Effector memory CD4-positive, alpha-beta T cell (primary cell): ENCODE measurements at places on chromosomes 2 and 18.

- DNase-seq: no peak
These were observed 5.7 kb downstream of the EHD3 start for GRCh38 chr2:31239593-31240177.

DNA sequence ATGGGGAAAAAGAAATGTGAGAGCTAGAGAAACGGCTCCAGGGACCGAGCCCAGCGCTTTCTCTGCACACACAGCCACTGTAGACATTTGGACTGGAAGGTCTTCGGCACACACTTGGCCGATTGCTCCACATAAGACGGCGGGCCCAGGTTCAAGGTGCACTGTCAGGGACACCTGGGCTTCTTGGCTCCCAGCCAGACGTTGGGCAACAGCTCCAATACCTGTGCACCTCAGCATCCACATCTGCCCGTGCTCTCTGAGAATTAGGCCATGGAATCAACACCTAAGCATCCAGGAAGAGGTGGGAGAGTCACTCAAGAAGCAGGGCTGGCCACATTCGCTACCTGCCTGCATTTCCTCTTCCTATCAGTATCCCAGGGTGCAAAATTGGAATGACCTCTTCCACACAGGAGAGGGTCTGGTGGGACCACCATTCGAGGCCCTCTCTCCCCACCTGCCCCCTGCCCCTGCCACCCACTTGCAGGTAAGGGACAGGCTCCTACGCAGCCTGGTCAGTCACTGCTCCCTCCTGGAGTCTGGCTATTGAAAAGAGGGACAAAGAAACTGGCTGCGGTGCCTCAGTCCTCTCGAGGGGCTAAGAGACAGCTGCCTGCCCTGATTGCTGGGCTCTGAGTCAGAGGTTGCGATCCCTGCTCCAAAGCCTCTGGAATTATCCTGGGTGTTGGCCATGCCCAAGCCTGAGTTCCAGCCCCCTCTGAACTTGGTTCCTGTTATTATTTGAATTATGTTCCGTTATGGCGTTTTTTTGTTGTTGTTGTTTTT lies 40.1 kb upstream of the TAF1B start:
- DNase-seq: no peak

DNA sequence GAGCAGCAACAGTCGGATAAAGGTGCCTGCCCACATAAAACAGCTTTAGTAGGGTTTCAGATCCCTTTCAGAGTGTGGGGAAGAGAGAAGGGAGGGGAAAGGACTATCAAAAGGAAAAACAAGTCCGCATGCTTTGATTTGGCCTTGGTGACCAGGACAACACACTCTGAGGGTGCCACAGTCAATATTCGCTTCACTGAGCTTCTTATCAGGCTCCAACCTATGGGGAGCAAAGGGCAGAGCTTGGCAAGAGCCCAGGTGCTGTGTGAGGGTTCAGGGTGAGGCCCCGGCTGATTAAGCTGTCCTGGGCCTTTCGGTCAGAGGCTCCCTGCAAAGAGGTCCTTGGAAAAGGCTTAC lies 237.4 kb upstream of the SMAD2 start:
- DNase-seq: no peak

- no peak for DNase-seq
These were observed 47.0 kb downstream of the IWS1 start for GRCh38 chr2:127479219-127479825.

GRCh38 chr2:189014449-189015138 lies 40.4 kb downstream of the COL3A1 start:
- DNase-seq: no peak

DNA sequence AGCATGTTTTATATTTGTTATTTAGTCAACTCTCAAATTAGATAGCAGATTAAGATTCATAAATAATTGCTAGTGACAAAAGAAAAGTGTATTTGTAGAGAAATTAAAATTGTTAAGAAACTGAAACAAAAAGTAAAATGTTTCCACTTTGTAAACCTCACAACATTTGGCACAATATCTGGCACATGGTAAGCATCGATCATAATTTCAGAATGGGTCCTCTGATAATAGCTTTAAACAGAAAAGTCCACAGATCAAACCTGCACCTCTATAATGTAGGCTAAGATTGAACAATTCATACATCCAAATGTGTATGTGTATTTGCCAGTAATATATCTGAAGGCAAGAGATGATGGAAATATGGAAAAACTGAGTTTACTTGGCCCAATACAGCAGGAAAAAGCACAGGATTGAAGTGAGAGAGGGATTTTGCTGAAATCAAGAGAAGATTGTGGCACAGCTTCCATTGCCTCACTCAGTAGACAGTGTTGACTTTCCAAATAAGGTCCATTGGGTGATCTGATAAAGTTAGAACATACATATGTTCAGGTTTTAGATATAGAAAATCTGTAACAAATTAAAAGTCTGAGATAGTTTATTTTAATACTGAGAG lies 39.4 kb downstream of the COBLL1 start:
- DNase-seq: no peak

DNA sequence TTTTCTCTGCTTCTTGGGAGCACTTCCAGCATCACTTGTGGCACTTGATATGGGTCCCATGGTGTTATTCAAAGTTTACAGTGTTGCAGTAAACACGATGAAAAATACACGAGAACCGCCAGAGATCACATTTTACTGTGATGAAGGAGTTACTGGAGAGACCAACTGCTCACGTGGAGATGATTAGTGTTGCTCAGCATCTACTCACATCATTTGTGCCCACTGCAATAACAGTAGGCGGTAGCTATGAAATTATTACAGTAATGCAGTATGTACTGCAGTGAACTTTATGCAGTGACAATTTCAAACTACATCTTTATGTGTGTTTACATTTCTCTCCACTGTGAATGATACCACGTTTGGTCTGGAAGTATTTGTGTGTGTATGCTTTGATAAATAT lies 93.5 kb downstream of the SLC4A3 start:
- DNase-seq: no peak

DNA sequence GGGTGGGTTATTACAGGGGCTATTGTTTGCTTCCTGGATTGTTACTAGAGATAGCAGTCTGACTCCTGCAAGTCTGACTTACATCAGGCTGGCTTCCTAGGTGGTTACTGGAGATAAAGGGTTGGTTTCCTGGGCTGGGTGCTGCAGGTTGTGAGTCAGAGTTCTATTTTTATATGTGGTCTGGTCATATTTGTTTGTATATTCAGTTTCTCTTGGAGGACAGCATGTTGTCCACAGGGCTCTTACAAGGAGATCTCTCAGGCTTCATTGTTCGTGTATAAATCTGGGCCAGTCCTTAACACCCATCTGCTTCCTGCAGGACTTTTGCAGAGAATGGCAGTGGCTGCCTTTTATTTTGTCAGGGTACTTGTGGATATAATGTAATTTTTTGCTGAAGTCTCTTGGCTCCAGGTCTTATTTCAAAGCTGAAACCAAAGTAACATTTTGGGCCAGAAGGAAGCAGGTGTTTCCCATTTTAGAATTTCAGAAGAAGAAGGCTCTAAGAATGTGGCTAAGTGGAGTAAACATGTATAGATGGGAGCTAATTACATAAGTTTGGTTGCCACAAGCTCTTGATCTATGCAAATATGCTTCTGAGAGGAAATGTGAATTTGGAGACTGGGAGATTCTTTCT lies 65.9 kb upstream of the SLC16A14 start:
- DNase-seq: no peak

GRCh38 chr2:128270672-128271596 lies 47.7 kb downstream of the HS6ST1 start:
- no peak for DNase-seq

- no peak for DNase-seq
These were observed 44.4 kb downstream of the CERS6 start for GRCh38 chr2:168500516-168500915.

DNA sequence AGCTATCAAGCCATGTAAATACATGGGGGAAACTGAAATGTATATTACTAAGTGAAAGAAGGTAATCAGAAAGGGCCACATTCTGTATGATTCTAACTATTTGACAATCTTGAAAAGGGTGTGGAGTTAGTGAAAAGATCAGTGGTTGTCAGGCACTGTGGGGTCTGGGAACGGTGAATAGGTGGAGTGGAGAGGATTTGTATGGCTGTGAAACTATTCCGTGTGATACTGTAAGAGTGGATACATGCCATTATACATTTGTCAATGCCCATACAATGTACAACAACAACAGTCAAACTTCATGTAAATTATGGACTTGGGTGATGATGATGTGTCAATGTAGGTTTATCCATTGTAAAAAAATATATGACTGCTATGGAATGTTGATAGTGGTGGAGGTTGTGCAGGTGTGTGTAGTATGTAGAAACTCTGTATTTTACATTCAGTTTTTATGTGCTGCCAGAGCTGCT lies 1116.2 kb downstream of the SUCLG1 start:
- DNase-seq: no peak

DNA sequence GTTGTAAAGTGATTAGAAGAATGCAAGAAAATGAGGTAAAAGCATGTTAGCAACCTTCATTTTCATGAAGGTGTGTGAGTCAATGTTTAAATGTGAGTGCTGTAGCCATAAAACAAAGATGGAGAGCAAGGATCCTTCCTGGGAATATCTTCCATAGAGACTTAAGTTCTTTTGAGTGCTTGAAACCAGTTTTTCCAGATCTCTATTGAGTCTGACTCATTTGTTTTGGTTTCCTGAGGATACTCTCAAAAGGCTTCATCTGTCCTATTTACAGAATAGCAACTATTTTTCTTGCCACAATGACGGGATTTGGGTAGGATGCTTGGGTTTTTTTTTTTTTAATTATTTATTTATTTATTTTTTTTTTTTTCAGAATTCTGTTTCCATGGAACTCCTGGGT lies 45.9 kb upstream of the ASB1 start:
- DNase-seq: no peak

DNA sequence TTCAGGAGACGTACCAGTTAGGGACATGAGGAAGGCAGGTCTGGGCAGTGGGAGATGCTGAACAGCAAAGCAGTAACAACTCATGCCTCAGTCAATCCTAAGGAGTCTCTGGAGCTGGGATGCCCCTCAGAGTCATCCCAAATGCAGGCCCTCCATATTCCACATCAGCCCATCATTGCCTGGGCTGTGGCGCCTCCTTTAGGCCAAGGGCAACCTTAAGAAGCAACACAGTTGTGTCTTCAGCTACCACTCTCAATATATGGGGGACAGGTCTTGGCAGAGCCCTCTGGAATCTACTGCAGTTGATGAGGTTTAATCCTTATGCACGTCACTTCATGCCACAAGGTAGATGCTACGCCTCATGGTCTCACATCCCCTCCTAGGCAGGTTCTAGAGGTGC lies 682.0 kb upstream of the RAB6C start:
- DNase-seq: no peak

GRCh38 chr18:77108001-77108692 lies 24.4 kb downstream of the MBP start:
- DNase-seq: no peak

- DNase-seq: no peak
These were observed 402.5 kb upstream of the SPRED2 start for GRCh38 chr2:65834771-65835475.

DNA sequence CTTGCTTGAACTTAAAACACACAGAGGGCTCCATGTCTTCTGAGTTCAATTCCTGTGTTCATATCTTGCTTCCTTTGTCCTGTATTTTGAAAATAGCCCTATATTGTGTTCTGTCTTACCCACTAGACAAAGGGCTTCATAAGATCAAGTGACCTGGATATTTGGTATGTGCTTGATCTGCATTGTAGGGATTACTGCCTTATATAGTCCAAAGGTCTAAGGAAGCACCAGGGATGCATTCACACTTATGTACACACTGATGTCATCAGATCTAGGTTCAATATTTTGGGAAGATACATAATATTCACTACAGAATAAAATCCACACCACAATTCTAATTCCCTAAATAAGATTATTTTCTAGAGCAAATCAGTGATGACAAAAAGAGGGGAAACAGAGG lies 278.0 kb upstream of the KYNU start:
- no peak for DNase-seq

- DNase-seq: no peak
These were observed 486.0 kb downstream of the ERBB4 start for GRCh38 chr2:212052412-212053159.
